ENCODE measurements at places on chromosomes 3 and 15.

GRCh38 chr15:33104212-33104611 lies 90.3 kb downstream of the FMN1 start:
- H3K4me1 ChIP-seq = no peaks in the 10 kb centered on the region
- H3K4me3 ChIP-seq = no peak overlapping the region
- H3K27me3 ChIP-seq = peaks cover 7% of the 10 kb centered on the region

GRCh38 chr3:126885425-126885824 lies 97.5 kb upstream of the PLXNA1 start:
- no peak overlapping the region for H3K27ac ChIP-seq
- no peaks in the 10 kb centered on the region for H3K27me3 ChIP-seq
- no peak overlapping the region for H3K4me3 ChIP-seq
- peaks cover 10% of the 10 kb centered on the region for H3K4me1 ChIP-seq
- DNase-seq = no peak
- peaks cover 3% of the 10 kb centered on the region for H3K36me3 ChIP-seq

DNA sequence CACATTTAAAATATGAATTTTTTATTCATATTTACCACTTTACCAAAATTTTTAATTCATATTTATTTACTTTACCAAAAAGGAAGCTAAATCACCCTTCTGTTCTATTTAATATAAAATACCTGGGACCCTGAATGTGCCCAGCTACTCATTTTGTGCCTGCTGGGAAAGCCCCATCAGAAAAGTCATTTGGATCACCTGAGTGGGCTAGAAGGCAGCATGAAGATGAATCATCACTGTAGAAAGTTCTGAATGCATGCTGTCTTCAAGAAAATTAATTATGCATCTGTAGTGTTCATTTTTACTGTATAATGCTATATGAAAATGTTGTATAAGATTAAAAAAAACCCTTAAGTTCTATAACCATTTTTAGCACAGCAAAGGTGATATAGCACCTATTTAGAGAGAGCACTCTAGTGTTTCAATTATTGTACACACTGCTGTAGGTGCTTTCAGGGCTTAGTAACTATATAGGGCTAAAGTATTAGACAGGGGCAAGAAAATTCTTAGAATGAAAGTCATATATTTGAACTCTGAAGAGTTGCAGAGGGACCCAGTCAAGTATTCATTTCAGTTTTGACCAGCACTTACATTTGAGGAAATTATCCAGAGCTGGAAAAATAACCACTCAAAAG lies 175.1 kb downstream of the NFKBIZ start:
- no peaks in the 10 kb centered on the region for H3K4me1 ChIP-seq
- DNase-seq = no peak
- no peak overlapping the region for H3K27ac ChIP-seq
- peaks cover 3% of the 10 kb centered on the region for H3K36me3 ChIP-seq

GRCh38 chr3:186096290-186096689 lies 12.6 kb downstream of the ETV5 start:
- H3K27ac ChIP-seq = no peak overlapping the region
- no peaks in the 10 kb centered on the region for H3K36me3 ChIP-seq
- DNase-seq = no peak
- H3K4me1 ChIP-seq = no peaks in the 10 kb centered on the region

GRCh38 chr3:188367678-188368077 lies 213.7 kb downstream of the LPP start:
- no peak overlapping the region for H3K4me3 ChIP-seq
- H3K4me1 ChIP-seq = peaks cover 25% of the 10 kb centered on the region

DNA sequence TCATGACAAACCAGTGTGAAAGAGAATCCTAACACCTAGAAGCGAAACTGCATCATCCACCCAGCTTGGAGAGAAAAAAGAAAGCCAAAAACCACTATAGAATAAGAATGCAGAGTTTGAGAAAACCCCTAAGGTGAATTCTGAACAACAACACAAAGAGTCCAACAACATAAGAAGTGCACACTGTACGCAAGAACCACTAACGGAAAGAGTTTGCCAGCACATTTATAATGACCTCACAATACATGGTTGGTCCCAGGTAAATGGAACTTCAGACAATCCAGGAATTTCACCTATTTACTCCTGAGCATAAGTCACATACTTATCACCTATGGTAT lies 128.3 kb upstream of the BHLHE40 start:
- peaks cover 10% of the 10 kb centered on the region for H3K36me3 ChIP-seq
- peak; percentile 31 for DNase-seq
- peaks cover 36% of the 10 kb centered on the region for H3K4me1 ChIP-seq
- H3K27me3 ChIP-seq = no peaks in the 10 kb centered on the region
- H3K27ac ChIP-seq = peak overlapping the region; percentile 96
- peak overlapping the region; percentile 65 for H3K4me3 ChIP-seq

DNA sequence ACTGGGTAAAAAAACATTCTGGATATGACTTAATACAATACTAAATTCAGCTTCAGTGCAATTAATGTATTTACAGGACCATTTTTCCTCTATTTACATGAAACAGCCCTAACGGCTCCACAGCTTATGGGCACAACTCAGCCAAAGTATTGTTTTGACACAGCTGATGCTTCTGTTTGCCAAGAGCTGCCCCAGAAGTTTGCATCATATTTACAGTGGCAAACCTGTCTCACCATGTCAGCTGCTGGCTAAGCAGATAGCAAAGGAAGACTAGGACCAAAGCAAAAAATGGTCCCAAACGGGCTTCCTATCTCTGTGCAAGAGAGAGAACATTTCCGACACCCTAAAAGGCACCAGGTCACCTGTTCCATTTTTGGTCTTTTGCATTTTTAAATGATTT lies 94.5 kb downstream of the ADAMTS9 start:
- no peaks in the 10 kb centered on the region for H3K27me3 ChIP-seq

DNA sequence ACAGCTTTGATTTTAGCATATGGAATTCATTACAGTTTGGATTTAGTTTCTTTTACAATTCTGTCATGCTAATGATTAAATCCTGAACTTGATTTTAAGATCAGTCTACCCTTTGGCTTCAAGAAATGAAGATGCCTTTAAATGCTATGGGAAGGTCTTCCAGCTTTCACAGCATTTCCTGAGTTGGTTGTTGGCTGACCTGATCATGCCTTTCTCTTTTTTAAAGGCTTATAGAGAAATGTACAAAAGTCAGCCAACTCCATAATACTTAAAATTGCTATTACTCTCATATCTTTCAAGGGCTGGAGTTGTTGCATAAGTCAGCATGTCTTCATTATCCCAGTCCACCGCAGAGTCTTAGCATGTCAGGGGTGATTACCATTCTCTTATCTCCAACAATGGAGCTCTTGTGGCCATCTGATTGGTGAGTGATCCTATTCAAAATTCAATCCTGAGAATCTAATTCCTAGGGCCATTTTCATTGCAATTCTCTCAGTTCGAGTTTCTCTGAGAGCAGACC lies 123.8 kb downstream of the GMNC start:
- no peak overlapping the region for H3K27ac ChIP-seq
- no peak overlapping the region for H3K4me3 ChIP-seq
- no peaks in the 10 kb centered on the region for H3K27me3 ChIP-seq
- H3K4me1 ChIP-seq = no peaks in the 10 kb centered on the region

DNA sequence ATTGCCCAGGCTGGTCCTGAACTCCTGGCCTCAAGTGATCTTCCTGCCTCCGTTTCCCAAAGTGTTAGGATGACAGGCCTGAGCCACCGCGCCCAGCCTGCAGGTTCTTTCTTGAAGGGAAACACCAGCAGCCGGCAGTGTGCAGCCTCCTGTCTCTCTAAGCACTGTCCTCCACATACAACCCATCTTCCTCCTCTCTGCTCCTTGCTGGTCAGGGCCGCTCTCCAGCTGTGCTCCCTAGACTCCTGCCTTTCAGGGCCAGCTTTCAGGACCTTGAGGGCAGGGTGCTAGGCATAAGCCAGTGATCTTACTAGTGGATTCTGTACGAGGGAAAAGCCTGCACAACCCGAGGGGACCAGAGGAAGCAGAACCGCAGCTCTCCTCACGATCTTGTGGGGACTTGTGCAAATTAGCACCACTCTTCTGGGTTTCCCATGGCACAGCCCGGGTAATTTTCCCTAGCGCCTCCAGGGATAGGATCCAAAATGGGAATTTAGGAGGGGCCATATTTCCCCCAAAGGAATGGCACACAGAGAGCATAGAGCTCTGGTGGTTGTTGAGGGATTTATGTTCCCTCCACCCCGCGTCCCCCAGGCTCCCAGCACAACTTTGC lies 18.2 kb upstream of the CORO2B start:
- peaks cover 71% of the 10 kb centered on the region for H3K27me3 ChIP-seq
- DNase-seq = no peak
- peaks cover 18% of the 10 kb centered on the region for H3K4me1 ChIP-seq
- H3K4me3 ChIP-seq = peak overlapping the region; percentile 86
- no peak overlapping the region for H3K27ac ChIP-seq

DNA sequence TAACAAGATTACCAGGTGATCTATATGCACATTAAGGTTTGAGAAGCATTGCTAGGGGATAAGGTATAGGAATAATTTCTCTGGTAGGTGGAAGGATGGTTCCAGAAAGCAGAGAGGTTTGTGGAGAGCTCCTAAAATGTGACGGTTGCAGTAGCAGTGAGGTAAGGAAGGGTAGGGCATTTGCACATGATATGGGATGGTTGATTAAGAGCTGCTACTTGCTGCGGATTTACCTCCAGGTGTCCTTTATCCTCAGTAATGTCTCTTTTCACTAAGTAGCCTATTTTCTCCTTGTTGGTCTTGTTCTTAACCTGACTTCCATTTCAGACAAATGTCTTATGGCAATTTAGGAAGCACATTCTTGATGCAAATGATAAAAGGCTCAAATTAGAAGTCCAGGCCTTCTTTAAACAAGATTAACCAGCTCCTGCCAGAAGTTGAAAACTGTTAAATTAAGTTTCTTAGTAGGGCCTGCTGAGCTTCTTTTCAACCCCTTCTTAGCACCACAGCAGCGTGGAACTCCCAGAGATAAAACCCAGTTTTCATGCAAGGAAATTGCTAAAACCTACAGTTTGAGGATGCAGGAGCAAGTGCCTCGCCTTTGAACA lies 231.1 kb upstream of the GADL1 start:
- H3K4me1 ChIP-seq = no peaks in the 10 kb centered on the region
- no peaks in the 10 kb centered on the region for H3K27me3 ChIP-seq
- no peak for DNase-seq
- no peaks in the 10 kb centered on the region for H3K36me3 ChIP-seq
